ENCODE measurements at places on chromosomes 6 and 20. TPM values are rescaled to one million over a fixed set of nuclear protein-coding genes. Genes with fewer than 3 reads are reported as not detected.

The SLC17A4 gene
- polyA plus RNA-seq, result 0.10 TPM

DNA sequence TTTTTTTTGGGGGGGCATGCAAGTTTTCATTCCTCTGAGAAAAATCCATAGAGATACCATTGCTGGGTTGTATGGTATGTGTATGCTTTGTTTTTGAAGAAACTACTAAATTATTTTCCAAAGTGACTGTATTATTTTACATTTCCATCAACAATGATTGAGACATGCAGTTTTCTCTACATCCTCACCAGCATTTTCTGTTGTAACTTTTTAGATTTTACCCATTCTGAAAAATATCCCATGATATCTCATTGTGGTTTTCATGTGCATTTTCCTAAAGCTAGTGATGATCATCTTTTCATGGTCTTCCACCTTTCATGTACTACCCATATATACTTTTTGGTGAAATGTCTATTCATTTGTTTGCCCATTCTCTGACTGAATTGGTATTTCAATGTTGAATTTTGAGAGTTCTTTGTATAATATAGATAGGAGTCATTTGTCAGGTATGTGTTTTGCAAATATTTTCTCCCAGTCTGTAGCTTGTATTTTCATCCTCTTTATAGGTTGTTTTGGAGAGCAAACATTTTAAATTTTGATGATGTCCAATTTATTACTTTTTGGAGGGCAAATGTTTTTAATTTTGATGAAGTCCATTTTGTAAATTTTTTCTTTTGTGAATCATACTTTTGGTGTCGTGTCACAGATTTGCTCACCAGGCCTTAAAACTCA lies 827.5 kb upstream of the CITED2 start:
- H3K4me1 ChIP-seq, result no peaks in the 10 kb centered on the region
- H3K4me3 ChIP-seq, result no peak overlapping the region
- no peak overlapping the region for H3K27ac ChIP-seq
- no peaks in the 10 kb centered on the region for H3K36me3 ChIP-seq
- no peak for DNase-seq

The HSPA12B gene
- polyA plus RNA-seq, result 0.25 TPM

DNA sequence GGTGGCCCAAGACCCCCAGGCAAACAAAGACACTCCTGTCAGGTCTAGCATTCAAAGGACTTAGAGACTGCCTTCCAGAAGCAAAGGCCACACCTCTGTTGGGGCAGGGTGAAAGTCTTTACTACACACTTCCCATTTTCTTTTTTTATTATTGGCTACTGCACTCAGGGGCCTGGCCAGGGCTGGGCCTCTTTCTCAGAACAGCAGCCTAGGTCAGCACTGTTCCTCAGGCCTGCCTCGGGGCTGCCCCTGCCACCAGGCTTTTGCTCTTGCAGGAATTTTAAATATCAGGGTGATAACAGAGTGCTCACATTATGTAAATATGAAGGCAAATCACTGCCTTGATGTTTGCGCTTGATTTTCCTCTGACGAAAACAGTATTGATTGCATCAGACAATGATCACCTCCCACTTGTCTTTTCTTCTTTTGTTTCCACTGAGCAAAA lies 18.5 kb downstream of the GSTA4 start:
- DNase-seq, result peak; percentile 54
- H3K27ac ChIP-seq, result no peak overlapping the region
- no peaks in the 10 kb centered on the region for H3K36me3 ChIP-seq
- H3K27me3 ChIP-seq, result no peaks in the 10 kb centered on the region
- no peak overlapping the region for H3K4me3 ChIP-seq

The PRSS35 gene
- polyA plus RNA-seq, result 8.2 TPM

DNA sequence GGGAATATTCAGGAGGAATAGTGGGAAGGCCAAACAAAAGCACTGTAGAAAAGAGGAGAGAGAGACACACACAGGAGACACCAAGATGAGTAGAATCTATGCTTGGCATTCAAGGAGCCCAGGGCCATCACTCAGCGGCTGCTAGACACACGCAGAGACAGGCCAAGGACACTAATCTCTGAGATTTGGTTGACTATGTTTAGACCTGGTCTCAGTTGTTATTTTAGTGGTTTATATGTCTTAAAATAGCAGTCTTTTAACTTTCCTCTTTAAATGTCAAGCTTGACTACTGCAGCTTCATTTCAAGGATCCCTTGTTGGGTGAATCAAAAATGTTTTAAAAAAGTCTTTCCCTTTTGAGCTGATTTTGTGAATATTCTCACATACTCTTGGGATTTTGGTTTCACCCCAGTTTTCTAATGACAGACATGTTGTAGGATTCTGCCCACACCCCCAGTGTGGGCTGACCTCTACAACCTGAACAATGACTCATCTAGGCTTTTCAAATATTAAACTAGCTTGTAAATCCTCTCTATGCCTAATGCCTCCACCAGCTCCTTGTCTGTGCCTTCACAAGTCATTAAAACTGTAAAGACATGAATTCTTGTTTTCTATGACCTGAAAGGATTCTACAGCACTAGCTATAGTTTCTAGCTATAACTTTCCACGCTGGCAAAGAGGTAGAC lies 142.7 kb upstream of the EXOC2 start:
- DNase-seq, result no peak
- H3K4me1 ChIP-seq, result no peaks in the 10 kb centered on the region
- no peak overlapping the region for H3K27ac ChIP-seq
- no peaks in the 10 kb centered on the region for H3K36me3 ChIP-seq
- H3K27me3 ChIP-seq, result no peaks in the 10 kb centered on the region
- H3K4me3 ChIP-seq, result no peak overlapping the region

DNA sequence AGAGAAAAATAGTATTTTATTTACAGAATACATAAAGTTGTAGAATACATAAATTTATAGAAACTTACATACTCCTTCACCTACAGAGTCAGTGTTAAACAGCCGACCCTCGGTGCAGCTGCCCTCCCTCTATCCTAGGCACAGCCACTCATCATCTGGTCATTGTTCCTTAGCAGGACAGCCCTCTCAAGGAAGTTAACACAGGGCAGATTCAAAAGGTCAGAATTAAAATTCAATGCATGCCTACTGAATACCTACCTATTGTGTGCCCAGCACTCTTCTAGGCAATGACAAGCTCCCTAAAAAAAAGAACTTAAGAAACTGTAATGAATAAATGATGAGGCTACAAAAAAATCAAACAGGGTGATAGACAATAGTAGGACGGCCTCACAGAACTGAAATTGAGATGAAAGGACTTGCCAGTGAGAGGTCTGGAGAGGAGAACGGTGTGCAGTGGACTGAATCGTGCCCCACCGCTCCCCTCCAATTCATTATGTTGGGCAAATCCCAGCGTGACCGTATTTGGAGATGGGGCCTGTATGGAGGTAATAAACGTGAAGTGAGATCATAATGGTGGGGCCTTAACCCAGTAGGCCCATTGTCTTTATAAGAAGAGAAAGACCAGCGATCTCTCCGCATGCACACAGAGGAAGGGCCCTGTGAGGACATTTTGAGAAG lies 326.0 kb downstream of the PACRG start:
- DNase-seq, result no peak
- H3K4me3 ChIP-seq, result no peak overlapping the region
- H3K36me3 ChIP-seq, result no peaks in the 10 kb centered on the region
- no peaks in the 10 kb centered on the region for H3K4me1 ChIP-seq
- H3K27ac ChIP-seq, result no peak overlapping the region

- no peaks in the 10 kb centered on the region for H3K4me1 ChIP-seq
- no peak overlapping the region for H3K27ac ChIP-seq
- H3K36me3 ChIP-seq, result no peaks in the 10 kb centered on the region
- no peak for DNase-seq
Measured at GRCh38 chr6:1099264-1099663, 212.6 kb upstream of the FOXQ1 start.

The SEL1L2 gene
- polyA plus RNA-seq, result 0.95 TPM

DNA sequence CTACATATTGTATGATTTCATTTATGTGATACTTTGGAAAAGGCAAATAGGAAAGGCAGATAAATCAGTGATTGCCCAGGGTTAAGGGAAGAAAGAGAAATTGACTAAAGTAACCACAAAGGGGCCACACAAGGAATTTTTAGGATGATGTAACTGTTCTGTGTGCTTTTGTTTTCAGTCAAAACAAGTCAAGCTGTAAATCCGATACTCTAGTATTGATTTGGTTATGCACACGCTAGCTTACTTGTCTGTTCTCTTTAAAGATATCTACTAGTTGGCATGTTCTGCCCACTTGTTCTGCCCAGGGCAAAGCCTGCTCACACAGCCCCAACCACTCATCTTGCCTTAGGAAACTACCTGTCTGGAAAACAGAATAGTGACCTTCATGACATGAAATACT lies 6.4 kb downstream of the FBXL4 start:
- no peak overlapping the region for H3K4me3 ChIP-seq
- DNase-seq, result no peak
- H3K27me3 ChIP-seq, result no peaks in the 10 kb centered on the region
- no peak overlapping the region for H3K27ac ChIP-seq

The CARMIL1 gene
- 22.3 TPM for polyA plus RNA-seq

DNA sequence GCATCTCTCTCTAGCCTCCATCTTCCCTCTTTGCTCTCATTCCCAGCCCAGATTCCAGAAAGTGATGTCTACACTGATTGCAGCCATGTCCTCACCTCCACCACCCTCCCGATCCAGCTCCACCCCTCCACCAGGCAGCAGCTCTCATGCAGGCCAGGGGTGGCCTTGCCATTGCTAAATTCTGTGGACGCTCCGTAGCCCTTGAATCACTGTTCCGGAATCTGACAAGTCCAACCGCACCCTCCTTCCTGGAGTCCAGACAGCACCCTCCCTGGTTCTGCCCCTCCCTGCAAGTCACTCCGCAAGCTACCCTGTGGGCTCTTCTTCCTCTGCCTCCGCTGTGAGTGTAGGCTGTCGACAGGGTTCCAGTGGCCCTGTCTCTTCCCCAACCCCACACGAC lies 26.2 kb downstream of the TNXB start:
- H3K27me3 ChIP-seq, result no peaks in the 10 kb centered on the region
- H3K4me1 ChIP-seq, result no peaks in the 10 kb centered on the region
- no peak overlapping the region for H3K27ac ChIP-seq
- no peaks in the 10 kb centered on the region for H3K36me3 ChIP-seq
- H3K4me3 ChIP-seq, result no peak overlapping the region
- DNase-seq, result peak; percentile 83

DNA sequence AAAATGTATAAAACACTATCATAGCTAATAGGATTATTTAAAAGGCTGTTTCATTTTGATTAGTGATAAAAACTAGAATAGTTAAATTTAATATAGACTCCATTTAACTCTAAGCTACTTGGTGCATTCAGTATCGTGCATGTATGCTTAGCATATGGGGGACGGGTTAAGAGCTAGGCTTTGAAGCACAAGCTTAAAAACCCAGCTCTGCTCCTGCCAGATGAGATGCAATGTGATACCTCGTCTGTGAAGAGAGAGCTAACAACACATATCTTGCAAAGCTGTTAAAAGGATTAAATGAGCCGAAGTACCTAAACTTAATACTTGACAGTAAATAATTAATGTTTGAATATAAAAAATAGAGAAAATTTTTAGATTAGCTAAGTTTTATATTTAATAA lies 42.2 kb downstream of the DTNBP1 start:
- no peak for DNase-seq
- no peaks in the 10 kb centered on the region for H3K36me3 ChIP-seq
- H3K27ac ChIP-seq, result no peak overlapping the region
- H3K27me3 ChIP-seq, result no peaks in the 10 kb centered on the region
- H3K4me1 ChIP-seq, result no peaks in the 10 kb centered on the region
- no peak overlapping the region for H3K4me3 ChIP-seq

GRCh38 chr20:63808964-63809674 lies 21.9 kb downstream of the ZBTB46 start:
- H3K4me1 ChIP-seq, result no peaks in the 10 kb centered on the region
- no peak overlapping the region for H3K4me3 ChIP-seq
- no peak overlapping the region for H3K27ac ChIP-seq
- H3K36me3 ChIP-seq, result no peaks in the 10 kb centered on the region
- no peaks in the 10 kb centered on the region for H3K27me3 ChIP-seq

DNA sequence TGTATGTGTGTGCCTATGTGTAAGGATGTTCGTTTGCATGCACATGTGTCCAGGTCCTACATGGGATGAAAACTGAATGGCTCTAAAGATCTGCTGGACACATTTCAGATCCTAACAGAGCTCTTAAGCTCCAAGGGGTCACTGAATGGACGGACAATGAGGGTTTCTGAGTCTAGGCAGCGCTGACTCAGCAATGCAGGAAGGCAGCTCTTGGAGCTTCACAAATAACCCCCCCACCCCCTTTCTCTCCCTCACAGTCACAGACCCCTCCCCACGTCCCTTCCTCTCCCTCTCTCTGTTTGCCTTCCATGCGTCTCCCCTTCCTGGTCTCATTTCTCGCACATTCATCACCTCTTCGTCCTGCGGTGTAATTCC lies 369.8 kb downstream of the PREX1 start:
- no peaks in the 10 kb centered on the region for H3K36me3 ChIP-seq
- H3K4me1 ChIP-seq, result no peaks in the 10 kb centered on the region
- H3K4me3 ChIP-seq, result no peak overlapping the region
- DNase-seq, result no peak
- H3K27me3 ChIP-seq, result no peaks in the 10 kb centered on the region

- H3K4me3 ChIP-seq, result no peak overlapping the region
- no peaks in the 10 kb centered on the region for H3K36me3 ChIP-seq
- no peak overlapping the region for H3K27ac ChIP-seq
- H3K4me1 ChIP-seq, result no peaks in the 10 kb centered on the region
Measured at GRCh38 chr20:21523281-21523868, 9.5 kb upstream of the NKX2-2 start.

The HLA-DQA1 gene
- 9.3 TPM for polyA plus RNA-seq

GRCh38 chr20:50240092-50240491 lies 49.5 kb downstream of the CEBPB start:
- H3K27me3 ChIP-seq, result no peaks in the 10 kb centered on the region
- no peak overlapping the region for H3K4me3 ChIP-seq
- DNase-seq, result no peak
- H3K4me1 ChIP-seq, result no peaks in the 10 kb centered on the region
- H3K27ac ChIP-seq, result no peak overlapping the region
- no peaks in the 10 kb centered on the region for H3K36me3 ChIP-seq

DNA sequence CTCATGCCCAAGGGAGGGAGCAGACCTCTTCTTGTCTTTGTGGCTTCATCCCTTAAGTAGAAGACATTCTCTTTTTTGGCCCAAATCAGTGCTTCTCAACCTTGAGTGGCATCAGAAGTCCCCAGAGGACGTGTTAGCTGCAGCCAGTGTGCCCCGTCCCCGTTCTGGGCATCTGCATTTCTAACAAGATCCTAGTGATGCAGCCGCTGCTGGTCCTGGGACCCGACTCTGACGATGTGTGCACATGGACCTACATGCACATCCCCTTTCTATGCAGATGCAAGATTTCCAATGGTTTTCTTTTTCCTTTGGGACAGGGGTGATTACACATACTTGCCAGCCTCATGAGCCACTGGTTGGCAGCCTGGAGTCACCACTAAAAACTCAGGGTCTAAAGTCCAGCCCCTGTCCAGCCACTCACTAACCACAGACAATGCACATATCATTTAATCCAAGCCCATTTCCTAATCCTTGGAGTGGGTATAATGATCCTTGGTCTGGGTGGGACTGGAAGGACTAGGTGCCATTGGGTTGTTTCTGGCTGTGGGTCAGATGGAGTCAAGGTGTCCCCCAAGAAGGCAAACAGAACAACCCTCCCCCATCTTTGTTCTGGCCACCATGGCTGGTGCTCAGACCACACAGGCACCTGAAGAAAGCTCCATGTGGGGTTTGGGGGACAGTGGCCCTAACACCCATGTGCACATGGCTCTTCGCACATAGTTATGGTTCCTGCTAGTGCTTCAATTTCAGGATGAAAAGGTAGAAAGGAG lies 6.4 kb downstream of the ACSS1 start:
- no peaks in the 10 kb centered on the region for H3K36me3 ChIP-seq
- H3K27ac ChIP-seq, result no peak overlapping the region
- DNase-seq, result no peak
- H3K27me3 ChIP-seq, result no peaks in the 10 kb centered on the region
- peaks cover 14% of the 10 kb centered on the region for H3K4me1 ChIP-seq
- H3K4me3 ChIP-seq, result no peak overlapping the region

- H3K4me3 ChIP-seq, result no peak overlapping the region
- H3K27ac ChIP-seq, result no peak overlapping the region
- no peaks in the 10 kb centered on the region for H3K27me3 ChIP-seq
- DNase-seq, result no peak
- H3K36me3 ChIP-seq, result no peaks in the 10 kb centered on the region
Measured at GRCh38 chr6:142313284-142313683, 11.5 kb downstream of the ADGRG6 start.

All from aorta (tissue), 5 donors.